ENCODE measurements at places on chromosomes 1 and 21.

GRCh38 chr1:8572106-8572505 lies 245.3 kb downstream of the RERE start:
- DNase-seq: peak; percentile 13

- no peak for DNase-seq
Observed at GRCh38 chr1:244296447-244296846, 155.3 kb downstream of the ADSS2 start.

GRCh38 chr1:57489358-57490036 lies 65.6 kb upstream of the DAB1 start:
- DNase-seq: peak; percentile 9

- DNase-seq: peak; percentile 70
Observed at GRCh38 chr1:50774759-50775351, 185.2 kb downstream of the FAF1 start.

GRCh38 chr1:179105393-179105792 lies 23.5 kb downstream of the TOR3A start:
- no peak for DNase-seq

DNA sequence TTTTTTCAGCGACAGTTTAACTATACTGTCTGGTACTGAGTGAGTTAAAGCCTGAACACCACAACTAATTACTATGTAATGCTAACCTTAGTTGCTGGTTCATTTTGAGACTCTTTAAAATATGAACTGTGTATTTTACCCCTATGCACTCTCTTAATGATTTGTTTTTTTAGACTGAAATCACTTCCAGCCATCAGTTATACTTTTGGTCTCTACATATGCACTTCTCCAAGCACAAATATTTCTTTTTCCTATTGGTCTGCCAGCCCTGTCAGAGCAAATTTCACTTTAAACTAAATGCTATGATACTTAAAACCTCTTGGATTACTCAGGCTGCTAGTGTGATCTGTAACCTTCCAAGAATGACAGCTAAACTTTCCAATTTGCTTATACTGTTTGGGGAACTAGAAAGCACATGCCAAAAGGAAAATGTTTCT lies 38.1 kb upstream of the SCYL3 start:
- DNase-seq: no peak

DNA sequence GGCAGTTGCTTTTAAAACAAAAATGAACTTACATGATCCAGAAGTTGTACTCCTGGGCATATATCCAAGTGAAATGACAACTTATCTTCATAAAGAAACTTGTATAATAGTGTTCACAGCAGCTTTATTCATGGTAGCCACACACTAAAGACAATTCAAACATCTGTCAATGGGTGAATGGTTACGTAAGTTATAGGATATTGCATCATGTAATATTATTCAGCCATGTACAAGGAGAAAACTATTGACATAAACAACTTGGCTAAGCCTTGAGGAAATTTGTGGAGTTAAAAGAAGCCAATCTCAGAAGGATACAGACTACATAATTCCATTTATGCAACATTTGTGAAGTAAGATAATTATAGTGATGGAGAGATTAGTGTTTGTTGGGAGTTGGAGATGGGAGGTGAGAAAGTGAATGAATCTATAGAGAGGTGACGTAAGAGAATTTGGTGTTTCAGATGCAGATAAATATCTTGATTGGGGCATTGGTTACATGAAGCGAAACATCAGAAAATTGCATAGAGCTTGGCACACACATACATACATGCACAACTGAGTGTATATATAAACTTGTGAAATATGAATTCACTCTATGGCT lies 49.9 kb upstream of the GRIK1 start:
- no peak for DNase-seq

GRCh38 chr1:174890024-174890423 lies 109.7 kb upstream of the CACYBP start:
- DNase-seq: no peak

DNA sequence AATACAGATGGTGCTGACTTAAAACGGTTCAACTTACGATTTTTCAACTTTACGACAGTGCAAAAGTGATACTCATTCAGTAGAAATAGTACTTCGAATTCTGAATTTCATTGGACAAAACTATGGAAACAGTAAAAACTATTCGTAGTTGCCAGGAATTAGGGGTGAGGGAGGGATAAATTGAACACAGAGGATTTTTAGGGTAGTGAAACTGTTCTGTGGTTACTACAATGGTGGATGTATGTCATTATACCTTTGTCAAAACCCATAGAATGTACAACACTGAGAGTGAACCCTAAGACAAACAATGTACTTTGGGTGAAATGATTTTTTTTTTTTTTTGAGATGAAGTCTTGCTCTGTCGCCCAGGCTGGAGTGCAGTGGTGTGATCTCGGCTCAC lies 7.5 kb downstream of the DDR2 start:
- no peak for DNase-seq

DNA sequence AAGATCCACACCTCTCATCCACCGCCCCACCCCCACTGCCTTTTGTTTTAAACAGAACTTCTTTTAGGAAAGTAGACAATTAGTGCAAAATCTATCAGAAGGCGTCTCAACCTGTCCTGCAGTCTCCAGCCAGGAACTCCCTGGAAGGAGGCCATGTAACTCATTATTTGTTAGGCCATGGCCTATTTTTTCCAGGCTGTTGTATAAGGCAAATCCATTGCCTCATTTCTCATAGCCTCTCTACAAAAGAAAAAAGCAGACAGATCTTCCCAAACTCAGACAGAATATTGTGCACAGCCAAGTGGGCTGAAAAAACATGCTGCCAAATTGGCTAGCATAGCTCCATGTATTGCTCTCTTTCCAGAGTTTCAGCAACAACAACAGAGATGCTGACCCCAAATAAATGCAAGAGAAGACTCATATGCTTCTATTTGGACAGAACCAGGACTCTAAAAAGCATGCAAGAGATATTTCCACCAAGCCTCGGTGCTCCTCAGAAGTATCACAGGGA lies 770.7 kb upstream of the CXADR start:
- no peak for DNase-seq

DNA sequence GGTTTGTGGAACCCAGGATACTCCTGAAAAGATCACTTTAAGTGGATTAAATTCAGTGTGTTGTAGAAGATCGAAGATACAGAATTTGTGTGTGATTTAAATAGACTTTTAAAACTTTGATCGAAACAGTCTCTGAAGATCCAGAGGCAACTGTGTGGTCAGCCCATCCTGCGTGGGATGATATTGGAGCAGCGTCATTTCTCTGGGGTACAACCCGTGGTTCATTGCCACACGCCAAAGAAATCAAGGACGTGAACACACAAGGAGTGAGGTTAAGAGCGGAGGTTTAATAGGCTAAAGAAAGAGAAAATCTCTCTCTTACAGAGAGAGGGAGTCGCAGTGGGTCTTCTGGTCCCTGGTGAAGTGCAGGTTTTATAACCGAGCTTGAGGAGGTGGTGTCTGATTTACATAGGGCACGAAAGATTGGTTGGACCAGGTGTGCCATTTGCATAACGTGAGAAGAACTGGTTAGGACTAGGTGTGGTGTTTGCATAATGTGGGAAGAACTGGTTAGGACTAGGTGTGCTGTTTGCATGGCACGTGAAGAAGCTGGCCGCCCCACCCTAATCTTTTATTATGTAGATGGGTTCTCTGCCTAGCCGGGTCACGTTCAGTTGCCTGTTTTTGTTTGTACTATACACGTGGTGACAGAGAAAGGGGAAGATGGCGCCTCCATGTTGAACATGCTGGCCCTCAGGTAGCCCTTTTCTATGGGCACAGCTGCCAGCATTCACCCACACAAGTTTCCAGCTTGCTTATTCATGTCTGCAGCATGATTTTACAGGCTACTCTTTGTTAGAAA lies 82.3 kb downstream of the ADSS2 start:
- DNase-seq: peak; percentile 59

DNA sequence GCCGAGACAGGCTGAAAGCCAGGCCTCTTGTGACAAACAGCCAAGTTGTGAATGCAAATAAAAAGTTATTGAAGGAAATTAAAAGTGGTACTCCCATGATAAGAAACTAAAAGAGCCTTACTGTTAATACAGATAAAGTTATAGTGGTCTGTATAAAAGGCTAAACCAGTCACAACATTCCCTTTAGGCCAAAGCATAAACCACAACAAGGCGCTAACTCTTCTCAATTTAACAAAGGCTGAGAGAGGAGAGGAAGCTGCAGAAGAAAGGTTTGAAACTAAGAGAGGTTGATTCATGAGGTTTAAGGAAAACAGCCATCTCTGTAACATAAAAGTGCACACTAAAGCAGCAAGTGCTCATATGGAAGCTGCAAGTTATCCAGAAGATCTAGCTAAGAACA lies 10.7 kb downstream of the C1orf105 start:
- DNase-seq: no peak

- no peak for DNase-seq
Observed at GRCh38 chr21:26739189-26739588, 106.0 kb downstream of the ADAMTS1 start.

- DNase-seq: no peak
Observed at GRCh38 chr1:198496216-198497143, 44.0 kb downstream of the ATP6V1G3 start.

DNA sequence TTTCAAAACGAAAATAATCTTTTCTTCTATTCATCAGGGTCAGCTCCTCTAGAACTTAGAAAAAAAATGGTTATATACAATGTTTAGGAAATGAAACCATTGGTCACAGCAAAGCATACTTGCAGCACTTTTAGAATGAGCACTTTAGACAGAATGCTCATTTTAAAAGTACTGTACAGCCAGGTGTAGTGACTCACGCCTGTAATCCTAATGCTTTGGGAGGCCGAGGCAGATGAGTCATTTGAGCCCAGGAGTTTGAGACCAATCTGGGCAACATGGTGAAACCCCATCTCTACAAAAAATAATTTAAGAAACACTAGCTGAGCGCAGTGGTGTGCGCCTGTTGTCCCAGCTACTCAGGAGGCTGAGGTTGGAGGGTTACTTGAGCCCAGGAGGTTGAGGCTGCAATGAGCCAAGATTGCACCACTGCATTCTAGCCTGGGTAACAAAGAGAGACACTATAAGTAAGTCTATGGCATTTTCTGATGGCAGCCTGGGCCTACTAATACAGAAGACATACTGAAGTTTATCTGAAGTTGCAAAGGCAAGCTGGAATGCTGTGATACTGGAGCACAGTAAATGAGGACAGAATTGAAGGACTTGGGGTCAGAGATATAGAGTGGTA lies 48.9 kb upstream of the ZNF326 start:
- no peak for DNase-seq

DNA sequence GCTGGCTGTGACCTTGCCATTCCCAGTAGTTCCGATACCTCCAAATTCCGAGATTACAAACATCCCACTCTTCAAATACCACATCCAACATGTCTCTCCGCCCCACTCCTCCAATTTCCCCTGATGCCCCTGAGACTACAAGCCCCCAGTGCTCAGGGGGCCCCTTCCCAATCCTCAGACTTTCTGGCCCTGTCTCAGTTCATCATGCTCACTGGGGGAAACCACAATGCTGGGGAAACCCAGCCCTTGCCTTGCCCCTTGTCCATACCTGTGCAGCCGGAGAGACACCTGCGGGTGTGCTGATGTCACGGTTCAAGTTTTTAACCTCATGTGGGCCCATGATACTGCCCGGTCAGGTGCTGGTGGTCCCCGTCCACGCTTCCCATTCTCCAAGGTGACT lies 226.6 kb downstream of the CAMTA1 start:
- no peak for DNase-seq

GRCh38 chr1:15038232-15039016 lies 115.1 kb upstream of the TMEM51 start:
- DNase-seq: no peak

DNA sequence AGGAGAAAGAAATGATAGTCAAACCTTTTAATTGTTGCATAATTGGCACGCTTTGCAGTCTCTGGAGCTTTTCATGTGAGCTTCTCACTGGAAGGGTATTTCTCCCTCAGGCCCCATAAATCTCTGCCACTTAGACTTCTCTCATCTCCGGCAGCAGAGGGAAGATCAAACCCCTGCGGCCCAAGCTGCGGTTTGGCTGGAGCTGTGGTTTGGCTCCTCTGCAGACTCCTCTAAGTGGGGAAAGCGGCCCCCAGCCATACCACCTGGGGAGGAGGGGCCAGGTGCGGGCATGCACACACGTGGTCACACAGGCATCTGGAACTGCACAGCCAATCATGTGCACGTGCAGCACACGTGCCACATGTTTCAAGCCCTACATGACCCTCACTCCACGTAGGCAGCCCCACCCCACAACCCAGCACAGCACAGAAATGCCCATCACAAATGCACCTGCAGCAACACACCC lies 58.3 kb downstream of the UBE2T start:
- DNase-seq: no peak

DNA sequence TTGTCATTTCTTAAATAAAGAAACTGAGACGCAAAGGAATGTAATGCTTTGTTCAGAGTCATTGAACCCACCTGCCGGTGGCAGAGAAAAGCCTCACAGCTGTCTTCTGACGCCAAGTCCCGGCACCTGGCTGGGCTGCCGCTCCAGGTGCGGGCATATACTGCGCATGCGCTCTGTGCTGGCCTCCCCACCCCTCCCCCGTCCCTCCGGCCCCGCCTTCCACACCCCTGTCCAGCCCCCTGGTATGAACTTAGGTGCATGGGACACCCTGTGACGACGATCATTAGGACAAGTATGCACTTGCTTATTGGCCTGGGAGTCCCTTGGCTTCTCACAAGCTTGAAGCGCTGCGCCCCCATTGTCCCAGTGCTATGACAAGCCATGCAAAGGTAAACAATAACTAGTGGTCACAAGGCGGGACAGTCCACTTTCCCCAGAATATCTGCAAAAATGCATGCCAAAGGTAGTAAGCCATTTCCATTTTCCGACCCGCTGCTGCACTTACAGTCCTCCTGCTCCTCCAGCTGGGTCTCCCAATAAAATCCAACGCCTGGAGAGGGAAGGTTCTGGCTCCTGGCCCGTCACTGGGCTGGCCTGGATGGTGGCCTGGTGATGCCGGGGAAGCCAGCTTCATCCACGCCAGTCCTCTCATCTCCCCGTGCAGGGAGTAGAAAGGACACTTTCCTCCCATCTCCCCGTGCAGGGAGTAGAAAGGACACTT lies 100.4 kb downstream of the PSMG1 start:
- peak; percentile 59 for DNase-seq

DNA sequence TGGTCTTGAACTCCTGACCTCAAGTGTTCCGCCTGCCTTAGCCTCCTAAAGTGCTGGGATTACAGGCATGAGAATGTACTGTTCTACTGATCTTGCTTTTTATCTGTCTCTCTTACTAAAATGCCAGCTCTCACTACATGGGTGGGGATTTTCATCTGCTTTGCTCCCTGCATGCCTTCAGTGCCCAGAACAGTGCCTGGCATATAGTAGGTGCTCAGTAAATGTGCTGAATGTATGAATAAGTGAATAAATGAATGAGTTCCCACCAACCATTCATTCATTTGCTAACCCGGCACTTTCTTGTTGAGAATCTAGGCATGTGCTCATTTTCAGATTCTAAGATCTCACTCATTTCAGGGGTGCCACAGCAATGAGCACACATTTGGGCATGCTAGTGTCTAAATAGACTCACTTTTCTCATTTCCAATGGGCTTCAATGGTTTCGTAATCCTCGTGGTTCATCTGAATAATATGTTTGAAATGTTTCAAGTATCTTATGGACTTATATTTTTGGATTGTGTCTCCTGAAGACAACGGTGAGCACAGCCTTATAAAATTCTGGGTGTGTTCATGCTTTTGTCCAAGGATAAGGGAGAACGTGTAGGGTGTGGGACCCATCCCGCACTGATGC lies 7.6 kb downstream of the DHRS3 start:
- DNase-seq: no peak

All from NCI-H2081 (cell line).